ENCODE measurements at places on chromosomes 13 and 19.

GRCh38 chr19:32692727-32693061 lies 1.1 kb downstream of the NUDT19 start:
- DNase-seq = no peak

DNA sequence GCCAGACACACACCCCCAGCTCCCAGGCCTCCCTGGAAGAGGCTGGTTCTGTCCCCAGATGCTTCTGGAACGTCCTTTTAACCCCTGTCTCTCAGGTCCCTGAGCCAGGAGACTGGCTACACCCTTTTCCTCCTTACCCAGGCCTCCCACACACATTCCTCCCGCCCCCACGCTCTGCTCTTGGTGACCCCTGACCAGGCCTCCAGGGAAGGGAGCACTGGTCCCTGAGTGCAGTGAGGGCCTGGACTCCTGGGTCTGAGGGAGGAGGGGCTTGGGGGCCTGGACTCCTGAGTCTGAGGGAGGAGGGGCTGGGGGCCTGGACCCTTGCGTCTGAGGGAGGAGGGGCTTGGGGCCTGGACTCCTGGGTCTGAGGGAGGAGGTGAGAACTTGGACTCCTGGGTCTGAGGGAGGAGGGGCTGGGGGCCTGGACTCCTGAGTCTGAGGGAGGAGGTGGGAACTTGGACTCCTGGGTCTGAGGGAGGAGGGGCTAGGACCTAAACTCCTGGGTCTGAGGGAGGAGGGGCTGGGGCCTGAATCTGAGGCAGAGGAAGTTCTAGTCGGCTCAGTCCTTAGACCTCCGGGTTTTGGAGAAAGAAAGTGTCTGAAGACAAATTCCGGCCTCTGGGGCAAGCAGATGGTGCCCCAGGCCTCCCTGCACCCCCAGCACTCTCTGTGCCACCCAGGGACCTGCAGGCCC lies 527 bp downstream of the KLK6 start:
- DNase-seq = no peak

GRCh38 chr13:54029226-54029625 lies 1000.6 kb downstream of the OLFM4 start:
- DNase-seq = no peak

- no peak for DNase-seq
These were observed 49.1 kb downstream of the NFIX start for GRCh38 chr19:13044231-13044836.

- DNase-seq = no peak
These were observed 16.1 kb upstream of the MTIF3 start for GRCh38 chr13:27466513-27466912.

DNA sequence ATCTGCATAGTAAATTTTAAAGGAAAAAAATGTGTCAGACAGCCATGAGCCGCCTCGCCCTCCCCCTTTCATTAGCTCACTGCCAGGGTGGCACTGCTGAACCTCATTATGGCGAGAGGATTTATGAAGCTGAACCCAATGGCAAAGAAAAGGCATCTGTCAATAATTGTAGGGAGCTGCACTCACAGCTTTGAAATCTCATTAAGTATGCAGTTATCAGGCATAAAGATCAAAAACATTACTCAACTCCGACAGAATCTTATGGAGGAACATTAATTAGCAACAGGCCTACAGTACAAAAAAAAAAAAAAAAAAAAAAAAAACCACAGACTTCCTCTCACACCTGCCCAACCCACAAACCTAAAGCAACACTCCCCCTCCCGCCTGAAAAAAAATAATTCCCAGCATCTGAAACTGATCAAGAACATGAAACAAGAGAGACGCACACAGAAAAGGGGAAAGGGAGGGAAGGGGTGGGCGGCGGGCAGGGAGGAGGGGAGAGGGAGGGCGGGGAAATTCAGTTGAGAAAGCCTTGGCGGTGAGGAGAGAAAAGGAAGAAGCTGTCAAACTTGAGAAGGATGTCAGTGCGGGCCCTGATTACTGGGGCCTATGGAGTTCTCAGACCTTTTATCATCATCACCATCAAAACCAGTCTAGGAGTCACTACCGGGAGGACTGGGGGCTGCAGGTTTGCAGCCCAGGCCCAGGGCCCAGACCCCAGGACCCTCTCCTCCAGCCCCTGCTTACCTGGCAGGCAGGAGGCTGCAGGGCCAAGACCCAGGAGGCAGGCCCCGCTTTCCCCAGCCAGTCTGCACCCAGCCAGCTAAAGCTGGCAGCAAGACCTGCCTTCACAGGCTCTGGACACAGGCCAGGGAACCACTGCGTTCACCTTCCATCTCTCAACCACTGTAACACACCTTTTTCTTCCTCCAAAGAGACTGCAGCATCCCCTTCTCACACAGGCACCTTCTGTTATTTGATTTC lies 8.9 kb downstream of the TSHZ3 start:
- peak; percentile 81 for DNase-seq

DNA sequence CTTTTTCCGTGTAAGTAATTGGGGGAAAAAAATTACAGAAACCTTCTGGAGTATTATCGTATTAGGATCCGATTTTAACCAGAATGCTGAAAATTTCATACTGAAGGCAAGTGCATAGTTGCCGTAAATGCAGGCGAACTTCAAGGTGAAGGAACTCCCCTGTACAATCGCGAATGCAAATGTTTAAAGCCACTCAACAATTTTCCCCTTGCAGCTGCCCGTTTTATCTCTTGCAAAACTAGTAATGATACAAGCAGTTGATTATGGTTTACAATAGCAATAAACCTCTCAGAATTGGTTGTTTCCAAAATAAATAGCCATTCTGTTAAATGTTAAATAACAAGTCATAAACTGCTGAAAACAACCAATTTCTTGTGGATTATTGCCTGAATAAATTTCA lies 105.7 kb downstream of the DNAJC15 start:
- DNase-seq = no peak

- DNase-seq = no peak
These were observed 4.2 kb downstream of the GJA3 start for GRCh38 chr13:20156702-20157101.

- no peak for DNase-seq
These were observed 68.4 kb downstream of the ALOX5AP start for GRCh38 chr13:30803749-30804148.

- DNase-seq = no peak
These were observed 3.2 kb downstream of the CEACAM5 start for GRCh38 chr19:41711376-41712261.

- DNase-seq = no peak
These were observed 257.9 kb downstream of the COG6 start for GRCh38 chr13:39913339-39913738.

GRCh38 chr19:13234518-13234917 lies 84.3 kb downstream of the IER2 start:
- DNase-seq = no peak

DNA sequence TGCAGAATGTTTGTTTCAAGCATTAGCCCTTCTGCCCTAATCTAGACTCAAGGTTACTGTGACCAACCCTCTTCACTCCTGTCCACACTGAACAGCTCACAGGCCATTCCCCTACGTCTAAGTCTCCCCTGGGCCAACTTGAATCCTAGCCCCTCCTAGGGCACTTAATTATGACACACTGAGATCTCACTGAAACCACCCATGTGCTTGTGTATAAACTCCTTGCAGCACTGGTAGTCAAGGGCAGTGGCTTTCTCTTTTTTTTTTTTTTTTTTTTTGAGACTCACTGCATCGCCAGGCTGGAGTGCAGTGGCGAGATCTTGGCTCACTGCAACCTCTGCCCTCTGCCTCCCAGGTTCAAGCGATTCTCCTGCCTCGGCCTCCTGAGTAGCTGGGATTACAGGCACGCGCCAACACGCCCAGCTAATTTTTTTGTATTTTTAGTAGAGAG lies 1.9 kb upstream of the AKT2 start:
- DNase-seq = no peak

- no peak for DNase-seq
These were observed 99.8 kb downstream of the CRYL1 start for GRCh38 chr13:20425819-20426219.

GRCh38 chr13:23992781-23993679 lies 95.7 kb upstream of the C1QTNF9B start:
- peak; percentile 26 for DNase-seq

- no peak for DNase-seq
These were observed 67.5 kb upstream of the SPATA13 start for GRCh38 chr13:24093047-24093446.

- no peak for DNase-seq
These were observed 12.2 kb downstream of the C19orf47 start for GRCh38 chr19:40335855-40336600.

DNA sequence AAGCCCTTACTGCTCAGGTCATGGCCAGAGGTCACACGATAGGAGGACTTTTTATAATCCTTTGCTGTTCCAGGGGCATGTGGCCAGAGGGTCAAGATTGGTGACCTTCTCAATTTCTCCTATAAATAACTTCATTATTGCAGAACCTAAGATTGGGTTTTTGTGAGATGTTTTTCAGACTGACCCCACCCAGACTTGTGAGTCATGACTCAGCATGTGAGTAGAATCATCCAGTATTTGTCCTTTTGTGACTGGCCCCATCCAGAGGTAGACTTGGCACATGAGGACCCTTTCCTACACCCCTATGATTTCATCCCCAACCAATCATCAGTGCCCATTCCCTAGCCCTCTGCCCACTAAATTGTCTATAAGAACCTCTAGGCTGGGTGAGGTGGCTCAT lies 84.5 kb upstream of the ABCC4 start:
- DNase-seq = no peak

DNA sequence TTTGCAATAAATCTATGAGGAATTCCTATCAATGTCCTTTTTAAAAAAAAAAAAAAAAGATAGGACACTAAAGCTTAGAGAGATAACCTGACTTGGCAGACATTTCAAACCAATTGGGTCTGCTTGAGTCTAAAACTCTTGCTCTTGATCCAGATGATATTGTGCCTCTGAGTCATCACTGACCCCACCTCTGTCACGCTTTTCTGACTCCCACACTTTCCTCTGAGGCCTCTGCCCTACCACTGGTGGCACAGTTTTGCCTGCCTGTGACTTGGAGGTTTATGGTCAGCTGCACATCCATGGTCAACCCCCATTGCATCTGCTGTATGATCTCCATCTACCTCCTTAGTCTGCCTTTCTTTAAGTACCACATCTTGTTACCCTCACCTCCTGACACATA lies 328.7 kb downstream of the SPRY2 start:
- no peak for DNase-seq

DNA sequence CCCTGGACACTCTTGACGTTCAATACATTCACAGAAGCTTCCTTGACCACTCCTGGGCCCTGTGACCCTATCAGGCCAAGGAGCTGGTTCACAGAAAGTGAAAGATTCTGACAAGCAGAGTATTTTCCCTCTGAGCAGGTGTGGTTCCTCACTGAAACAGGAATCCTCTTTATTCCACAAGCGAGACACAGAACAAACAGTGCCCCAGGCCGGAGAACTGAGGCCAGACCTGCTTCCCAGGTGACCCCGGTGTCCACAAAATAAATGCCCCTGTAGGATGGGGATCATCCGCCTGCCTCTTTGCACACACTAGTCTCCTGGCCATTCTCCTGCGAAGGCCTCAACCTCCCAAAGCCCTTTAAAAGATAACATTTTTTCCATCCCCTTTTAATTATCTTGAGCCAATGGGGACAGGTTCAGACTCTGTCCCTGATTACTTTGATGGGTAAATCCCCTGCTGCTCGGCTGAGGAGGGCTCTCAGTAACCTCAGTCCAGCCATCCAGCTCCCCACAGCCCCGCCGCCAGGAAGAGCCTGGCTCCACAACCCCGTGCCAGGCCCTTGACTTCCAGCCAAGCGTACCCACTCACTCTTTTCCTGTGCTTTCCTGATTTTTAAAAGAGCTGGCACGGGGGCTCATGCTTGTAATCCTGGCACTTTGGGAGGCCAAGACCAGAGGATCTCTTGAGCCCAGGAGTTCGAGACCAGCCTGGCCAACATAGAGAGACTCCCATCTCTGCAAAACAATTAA lies 129.1 kb downstream of the FOXO1 start:
- DNase-seq = no peak

GRCh38 chr19:35038623-35039512 lies 2.7 kb upstream of the HPN start:
- peak; percentile 25 for DNase-seq

DNA sequence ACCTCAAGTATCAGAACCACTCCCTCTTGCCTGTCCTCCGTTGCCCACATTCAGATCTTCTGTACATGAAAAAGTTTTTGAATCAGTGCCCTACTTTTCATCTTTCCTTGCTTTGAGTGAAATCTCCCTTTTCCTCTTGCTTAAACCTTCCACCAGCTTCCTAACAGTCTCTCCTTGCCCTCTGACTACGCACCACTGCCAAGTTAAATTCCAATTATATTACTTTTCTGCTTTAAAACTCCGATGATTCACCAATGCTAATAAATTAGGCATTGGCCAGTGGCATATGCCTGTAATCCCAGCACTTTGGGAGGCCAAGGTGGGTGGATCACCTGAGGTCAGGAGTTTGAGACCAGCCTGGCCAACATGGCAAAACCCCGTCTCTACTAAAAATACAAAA lies 30.7 kb upstream of the RFXAP start:
- DNase-seq = no peak

DNA sequence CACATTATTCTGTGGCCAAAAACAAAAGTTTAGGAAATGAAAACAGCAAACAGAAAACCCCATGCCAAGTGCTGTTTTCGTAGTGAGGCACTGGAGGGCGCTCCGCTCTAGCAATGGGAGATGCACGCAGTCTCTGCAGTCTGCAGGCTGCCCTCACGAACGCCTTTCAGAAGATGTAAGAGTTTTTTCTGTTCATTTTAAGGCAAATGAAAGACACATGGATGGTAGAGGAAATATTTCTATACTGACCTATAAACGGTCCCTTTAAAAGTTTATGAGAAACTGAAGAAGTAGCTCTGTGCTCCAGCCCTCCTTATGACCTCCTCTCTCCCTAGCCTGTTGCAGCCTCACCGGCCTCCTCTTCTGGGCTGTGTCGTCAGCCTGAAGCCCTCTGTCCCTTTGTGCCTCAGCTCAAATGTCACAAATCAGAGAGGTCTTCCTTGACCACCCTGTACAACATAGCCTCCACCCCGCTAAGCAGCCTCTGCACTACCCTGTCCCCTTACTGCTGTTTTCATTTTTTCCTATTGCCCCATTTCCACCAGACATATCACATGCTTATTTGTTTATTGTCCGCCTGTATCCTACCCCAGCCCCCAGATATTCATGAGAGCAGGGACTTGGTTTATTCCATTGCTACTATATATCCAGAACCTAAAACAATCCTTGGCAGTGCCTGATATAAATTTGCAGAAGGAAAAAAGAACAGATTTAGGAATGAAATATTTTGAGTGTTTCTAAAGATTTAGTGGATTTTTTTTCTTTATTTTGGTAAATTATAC lies 116.4 kb downstream of the TM9SF2 start:
- peak; percentile 75 for DNase-seq

DNA sequence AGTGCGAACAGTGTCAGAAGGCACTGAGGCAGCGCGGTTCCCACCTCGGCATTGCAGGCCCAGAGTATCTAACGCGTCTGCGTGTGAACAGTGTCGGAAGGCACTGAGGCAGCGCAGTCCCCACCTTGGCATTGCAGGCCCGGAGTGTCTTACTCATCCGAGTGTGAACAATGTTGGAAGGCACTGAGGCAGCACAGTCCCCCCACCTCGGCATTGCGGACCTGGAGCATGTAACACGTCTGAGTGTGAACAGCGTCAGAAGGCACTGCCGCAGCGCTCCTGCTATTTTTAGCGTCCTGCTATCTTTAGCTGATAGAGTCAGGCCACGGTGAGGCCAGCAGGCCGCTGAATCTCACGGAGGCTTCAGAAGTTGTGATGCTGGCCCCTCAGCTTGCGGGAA lies 39.6 kb downstream of the ATP11A start:
- DNase-seq = no peak

- no peak for DNase-seq
These were observed 14.7 kb downstream of the HCN2 start for GRCh38 chr19:604355-604754.

- peak; percentile 32 for DNase-seq
These were observed 9.2 kb upstream of the ZNF358 start for GRCh38 chr19:7506385-7507328.

GRCh38 chr13:27933580-27934328 lies 14.0 kb downstream of the PDX1 start:
- DNase-seq = no peak
